ENCODE measurements at places on chromosomes 11 and 22.

GRCh38 chr22:33873186-33873585 is 47.1 kb downstream of the LARGE1 start:
- DNase-seq, result no peak

DNA sequence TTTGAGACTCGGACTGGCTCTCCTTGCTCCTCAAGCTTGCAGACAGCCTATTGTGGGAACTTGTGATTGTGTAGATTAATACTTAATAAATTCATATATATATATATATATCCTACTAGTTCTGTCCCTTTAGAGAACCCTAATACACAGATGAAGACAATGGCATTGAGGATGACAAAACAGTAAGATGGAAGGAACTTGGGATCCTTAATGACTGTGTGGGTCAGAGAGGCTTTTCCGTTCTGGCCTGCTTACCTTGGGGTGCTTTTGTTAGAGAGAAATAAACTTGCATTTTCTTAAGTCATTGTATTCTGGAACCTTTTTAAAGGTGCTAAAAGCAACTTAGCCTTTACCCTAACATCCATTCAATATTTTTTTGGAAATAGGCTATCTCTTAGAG is 49.6 kb upstream of the RRAS2 start:
- DNase-seq, result no peak

- DNase-seq, result no peak
These were observed 52.4 kb downstream of the GRIK4 start for GRCh38 chr11:120563703-120564572.

DNA sequence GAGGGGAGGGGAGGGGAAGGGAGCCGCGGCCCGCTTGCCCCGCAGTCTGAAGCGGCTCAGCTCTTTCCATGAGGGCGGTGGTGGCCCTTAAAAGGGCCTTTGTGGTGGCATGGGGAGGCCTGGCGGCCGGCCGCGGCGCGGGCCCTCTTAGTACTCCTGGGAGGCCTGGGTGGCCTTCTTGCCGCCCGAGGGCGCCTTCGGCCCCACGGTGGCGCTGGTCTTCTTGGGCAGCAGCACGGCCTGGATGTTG is 6.9 kb downstream of the DPAGT1 start:
- DNase-seq, result no peak

DNA sequence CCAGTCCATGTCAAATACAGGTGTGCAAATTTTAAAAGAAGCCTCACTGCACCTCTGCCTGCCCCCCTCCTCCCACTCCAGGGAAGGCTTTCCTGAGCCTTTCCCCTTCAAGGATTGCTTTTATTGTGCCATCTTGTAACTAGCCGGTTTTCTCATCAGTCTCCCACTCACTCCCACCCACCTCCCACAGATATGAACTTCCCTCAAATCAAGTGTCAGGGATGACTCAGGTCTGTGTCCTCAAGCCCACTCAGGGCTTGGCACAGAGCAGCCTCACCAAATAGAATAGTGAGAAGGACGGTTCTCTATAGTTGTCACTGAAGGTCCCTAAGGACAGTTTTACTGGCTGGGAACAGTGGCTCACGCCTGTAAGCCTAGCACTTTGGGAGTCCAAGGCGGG is 43.0 kb downstream of the THAP12 start:
- no peak for DNase-seq

DNA sequence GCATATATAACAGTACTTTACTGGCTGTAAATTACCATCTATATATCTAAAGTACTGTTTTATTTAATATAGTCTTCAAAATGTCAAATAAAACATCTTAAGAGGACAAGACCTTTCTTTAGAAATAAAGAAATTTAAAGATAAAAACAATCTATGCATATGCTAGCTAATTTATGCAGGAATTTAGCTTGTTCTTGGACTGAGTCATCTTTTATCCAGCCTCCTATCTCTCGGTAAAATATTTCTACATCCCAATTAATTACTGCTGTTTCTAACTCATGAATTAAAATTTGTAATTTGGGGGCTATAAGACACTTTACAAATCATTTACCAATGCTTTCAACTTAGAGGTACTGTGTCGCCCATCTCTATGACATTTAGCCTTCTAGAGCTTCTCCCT is 72.8 kb upstream of the DDI1 start:
- no peak for DNase-seq

DNA sequence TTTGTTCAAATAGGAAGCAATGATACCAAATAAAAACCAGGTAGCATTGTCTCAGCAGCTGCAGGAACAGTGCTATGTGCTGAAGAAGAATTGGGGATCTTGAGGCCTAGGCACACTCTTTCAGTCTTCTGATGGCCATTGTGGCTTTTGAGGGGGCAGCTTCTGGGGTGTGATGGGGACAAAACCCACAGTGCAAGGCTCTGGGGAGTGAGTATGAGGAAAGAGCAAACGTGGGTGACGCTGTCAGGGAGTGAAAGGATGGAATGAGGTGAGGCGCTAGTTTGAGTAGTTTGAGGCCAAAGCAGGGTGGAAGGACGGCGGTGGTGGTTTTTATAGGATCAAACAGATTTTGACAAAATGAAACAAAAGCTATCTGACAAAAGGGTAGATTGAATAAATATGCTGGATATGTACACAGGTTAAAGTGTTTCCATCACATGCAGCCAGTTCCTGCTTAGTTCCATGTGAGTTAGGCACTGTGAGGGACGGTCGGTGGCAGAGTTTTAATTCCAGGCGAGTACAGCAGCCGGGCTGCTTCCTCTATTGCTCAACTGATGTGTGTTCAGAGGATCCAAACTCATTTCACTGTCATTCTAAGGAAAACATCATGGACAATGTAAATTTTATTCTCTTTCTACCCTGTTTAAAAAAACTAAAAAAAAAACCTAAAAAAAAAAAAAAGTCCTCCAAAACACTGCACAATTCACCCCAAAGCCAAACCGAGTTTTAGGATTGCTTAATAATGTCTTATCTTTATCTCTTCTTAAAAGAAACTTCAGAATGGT is 18.9 kb downstream of the ADAMTS15 start:
- DNase-seq, result no peak
